ENCODE measurements at places on chromosomes 3 and 15.
A peak's percentile ranks its signal among the peaks of the same experiment; 100 is the strongest.

DNA sequence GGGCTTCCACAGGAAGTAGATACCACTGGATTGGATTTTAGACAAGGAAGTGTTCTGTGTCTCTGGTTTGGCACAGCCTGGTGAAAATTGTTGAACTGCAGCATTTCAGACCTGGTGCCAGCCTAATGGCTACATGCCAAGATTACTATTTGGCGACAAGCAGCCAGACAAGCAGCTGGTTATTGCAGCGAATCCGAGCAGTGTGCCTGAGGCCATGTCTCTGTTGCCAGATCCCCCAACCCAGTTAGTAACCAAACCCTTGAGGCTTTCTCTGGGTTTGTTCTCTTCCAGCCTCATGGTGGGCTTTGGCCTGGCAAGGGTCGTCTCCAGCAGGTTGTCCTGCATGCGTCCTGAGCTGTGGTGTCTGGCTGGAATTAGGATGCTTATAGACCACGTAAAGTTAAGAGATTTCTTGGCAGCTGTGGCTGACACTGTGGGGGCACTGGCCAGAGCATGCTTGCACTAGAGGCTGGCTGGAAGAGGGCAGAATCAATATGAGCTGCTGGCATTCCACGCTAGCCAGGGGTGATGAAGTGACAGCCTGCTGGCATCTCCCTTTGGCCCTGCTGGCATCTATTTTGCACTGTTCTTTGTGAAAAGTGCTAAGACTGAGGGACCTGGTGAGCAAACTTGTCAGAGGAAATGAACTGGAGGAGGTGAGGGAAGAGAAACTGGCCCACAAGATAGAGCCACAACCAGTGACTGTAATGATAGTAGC is 172.6 kb downstream of the RBMS3 start:
- DNase-seq: no peak

- no peak for DNase-seq
These were observed 70.5 kb upstream of the SAMMSON start for GRCh38 chr3:69929019-69929418.

DNA sequence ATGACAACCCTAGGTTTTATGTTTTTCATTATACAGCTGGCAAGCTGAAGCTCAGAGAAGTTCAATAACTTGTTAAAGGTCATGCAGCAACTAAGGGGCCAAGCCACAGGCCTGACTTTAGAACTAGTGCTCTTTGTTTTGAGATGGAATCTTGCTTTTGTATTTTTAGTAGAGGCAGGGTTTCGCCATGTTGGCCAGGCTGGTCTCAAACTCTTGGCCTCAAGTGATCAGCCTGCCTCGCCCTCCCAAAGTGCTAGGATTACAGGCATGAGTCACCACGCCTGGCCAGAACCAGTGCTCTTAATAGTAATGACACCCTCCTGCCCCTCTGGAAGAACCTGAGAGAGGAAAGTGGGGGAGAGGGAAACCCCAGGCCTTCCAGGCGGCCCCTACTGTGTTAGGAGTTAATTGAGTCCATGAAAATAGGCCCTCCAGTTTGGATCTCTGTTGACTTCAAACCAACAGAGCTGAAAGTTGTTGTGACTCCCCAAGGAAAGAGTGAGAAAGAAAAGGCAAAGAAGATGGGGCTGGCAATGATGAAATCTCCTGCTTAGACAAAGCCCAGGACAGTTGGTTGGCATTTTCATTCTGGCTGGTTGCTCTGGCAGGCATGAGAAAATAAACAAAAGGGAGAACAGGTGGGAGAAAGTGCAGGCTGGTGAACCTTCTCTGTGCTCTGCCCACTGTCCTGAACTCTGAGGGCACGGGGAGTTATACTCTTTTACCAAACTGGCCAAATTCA is 3.6 kb upstream of the PRRT3 start:
- no peak for DNase-seq

GRCh38 chr3:10173926-10174435 is 9.3 kb downstream of the IRAK2 start:
- DNase-seq: peak; percentile 97

GRCh38 chr15:54859982-54860381 is 336.8 kb downstream of the RSL24D1 start:
- no peak for DNase-seq

- DNase-seq: no peak
These were observed 139.9 kb downstream of the ROBO2 start for GRCh38 chr3:77179762-77180161.

DNA sequence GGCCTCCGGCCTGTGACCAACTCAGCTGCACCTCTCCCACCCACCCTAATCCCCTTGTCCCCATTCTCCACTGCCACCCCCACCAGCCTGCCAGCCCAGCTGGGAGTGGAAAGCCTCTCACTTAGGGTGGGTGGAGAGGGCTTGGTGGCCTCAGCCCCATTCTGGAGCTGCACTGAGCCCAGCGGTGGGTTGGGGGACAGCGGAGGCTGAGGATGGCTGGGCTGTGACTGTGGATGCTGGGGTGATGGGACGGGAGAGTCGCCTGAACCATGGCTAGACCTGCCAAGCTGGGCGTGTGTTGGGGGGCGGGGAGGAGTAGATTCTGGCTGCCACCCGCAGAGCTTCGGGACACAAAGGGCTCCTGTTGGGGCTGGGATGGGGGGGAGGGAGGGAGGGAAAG is 1.8 kb downstream of the CLCN2 start:
- no peak for DNase-seq

DNA sequence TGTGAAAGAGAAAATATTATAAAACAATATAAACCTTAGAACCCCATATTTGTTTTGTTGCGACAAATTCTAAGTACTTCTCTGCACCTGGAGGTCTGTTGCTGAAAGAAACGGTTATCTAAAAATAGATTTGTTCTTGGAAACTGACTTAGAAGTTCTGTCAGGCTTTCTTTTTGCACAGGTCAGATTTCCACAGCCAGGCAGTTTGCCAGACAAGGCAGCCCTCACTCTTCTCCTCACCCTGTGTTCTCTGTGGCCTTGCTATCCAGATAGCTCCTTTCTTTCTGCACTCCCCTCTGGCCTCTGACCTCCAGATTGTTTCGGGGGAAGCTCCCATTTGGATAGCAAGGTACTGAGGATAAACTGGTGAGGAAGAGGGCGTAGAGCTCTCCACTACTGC is 413.3 kb upstream of the ONECUT1 start:
- no peak for DNase-seq

- peak; percentile 44 for DNase-seq
These were observed 636 bp upstream of the SNRPA1 start for GRCh38 chr15:101295607-101296161.
